Activated CD4-positive, alpha-beta memory T cell treated with anti-CD3 and anti-CD28 coated beads for 36 hours (primary cell): ENCODE measurements at places on chromosomes 6 and 20. TPM values are rescaled to one million over a fixed set of nuclear protein-coding genes. Genes with fewer than 3 reads are reported as not detected.

Gene FOXA2
- not detected for total RNA-seq

Gene KIFC1
- 103 TPM for total RNA-seq

Gene BPIFB2
- total RNA-seq, result not detected

Gene LAMA2
- total RNA-seq, result 0.48 TPM

- no peak overlapping the region for H3K4me3 ChIP-seq
- H3K36me3 ChIP-seq, result peaks cover 20% of the 10 kb centered on the region
- H3K4me1 ChIP-seq, result peaks cover 53% of the 10 kb centered on the region
- no peak for DNase-seq
- H3K27me3 ChIP-seq, result no peaks in the 10 kb centered on the region
Observed at GRCh38 chr20:35776513-35777101, 4.8 kb downstream of the PHF20 start.

DNA sequence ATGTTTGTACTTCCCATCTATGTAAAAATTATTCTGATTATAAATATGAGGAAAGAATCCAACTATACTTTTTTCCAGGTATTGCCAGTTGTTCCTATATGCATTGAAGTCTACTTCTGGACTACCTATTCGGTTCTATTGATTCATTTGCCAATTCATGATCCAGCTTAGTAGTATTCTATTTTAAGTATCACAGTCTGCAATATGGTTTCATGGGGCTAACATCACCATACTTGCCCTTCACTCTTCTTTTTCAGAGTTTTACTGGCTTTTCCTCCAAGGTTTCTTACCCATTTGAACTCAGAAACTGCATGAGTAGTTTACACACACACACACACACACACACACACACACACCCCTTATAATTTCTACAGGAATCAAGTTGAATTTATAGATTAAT, 34.5 kb downstream of the NUDT3 start:
- no peak overlapping the region for H3K27ac ChIP-seq
- DNase-seq, result no peak
- H3K4me1 ChIP-seq, result peaks cover 25% of the 10 kb centered on the region
- no peak overlapping the region for H3K4me3 ChIP-seq
- no peaks in the 10 kb centered on the region for H3K27me3 ChIP-seq
- no peaks in the 10 kb centered on the region for H3K36me3 ChIP-seq

- peaks cover 5% of the 10 kb centered on the region for H3K27me3 ChIP-seq
- DNase-seq, result no peak
- H3K27ac ChIP-seq, result no peak overlapping the region
- H3K4me3 ChIP-seq, result no peak overlapping the region
- no peaks in the 10 kb centered on the region for H3K36me3 ChIP-seq
- no peaks in the 10 kb centered on the region for H3K4me1 ChIP-seq
Observed at GRCh38 chr6:163768905-163769304, 354.4 kb downstream of the QKI start.
